ENCODE measurements at places on chromosomes 13 and 19.

- no peak for DNase-seq
Measured at GRCh38 chr13:91708558-91708957, 310.1 kb downstream of the GPC5 start.

DNA sequence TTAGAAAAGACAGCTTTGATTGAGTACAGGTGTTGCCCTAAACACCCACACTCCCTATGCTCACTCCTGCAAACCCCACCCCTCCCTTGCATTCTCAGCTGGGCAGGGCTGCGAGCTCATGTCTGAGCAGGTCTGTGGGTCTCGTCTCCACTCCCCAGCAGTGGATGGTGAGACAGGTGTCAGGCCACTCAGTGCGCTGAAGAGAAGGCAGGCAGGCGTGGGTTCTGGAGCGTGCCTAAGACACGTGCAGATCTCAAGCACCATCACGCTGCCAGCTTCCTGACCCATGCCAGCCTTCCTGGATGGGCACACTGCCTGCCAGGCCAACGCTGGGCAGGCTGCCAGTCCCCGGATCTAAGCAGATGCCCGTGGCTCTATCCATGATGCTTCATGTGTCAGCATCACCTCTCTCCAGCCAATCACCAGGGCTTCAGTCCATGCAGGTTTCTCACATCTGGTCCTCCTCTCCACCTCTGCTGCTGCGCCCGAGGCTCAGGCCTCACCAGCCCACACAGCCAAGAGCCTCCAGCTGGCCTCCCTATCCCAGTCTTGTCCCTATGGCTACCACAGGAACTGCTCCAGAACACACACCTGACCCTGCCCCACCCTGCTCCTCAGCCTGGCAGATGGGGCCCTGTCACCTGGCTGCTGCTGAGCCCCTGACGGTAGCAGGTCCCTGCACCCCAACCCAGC lies 42.6 kb downstream of the EPS15L1 start:
- DNase-seq, result no peak

DNA sequence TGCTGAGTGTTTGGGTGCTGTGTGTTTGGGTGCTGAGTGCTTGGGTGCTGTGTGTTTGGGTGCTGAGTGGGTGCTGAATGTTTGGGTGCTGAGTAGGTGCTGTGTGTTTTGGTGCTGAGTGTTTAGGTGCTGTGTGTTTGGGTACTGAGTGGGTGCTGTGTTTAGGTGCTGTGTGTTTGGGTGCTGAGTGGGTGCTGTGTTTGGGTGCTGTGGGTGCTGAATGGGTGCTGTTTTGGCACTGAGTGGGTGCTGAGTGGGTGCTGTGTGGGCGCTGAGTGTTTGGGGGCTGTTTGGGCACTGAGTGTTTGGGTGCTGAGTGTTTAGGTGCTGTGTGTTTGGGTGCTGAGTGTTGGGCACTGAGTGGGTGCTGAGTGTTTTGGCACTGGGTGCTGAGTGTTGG lies 48.5 kb upstream of the F7 start:
- no peak for DNase-seq

DNA sequence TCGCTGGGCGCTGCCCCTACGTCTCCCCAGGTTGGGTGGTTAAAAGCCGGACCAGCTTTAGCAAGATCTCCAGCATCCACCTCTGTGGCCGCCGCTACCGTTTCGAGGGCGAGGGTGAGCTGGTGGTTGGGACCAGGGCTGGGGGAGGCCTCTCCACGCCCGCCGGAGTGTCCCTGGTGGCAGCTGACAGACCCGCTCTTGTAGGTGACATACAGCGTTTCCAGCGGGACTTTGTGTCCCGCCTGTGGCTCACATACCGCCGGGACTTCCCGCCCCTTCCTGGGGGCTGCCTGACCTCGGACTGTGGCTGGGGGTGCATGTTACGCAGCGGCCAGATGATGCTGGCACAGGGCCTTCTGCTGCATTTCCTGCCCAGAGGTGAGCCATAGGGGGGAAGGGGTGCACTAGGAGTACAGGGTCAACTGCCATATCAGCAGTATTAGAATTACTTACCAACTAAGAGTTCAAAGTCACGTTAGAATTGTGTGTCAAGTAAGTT lies 1.1 kb downstream of the ATG4D start:
- DNase-seq, result no peak

DNA sequence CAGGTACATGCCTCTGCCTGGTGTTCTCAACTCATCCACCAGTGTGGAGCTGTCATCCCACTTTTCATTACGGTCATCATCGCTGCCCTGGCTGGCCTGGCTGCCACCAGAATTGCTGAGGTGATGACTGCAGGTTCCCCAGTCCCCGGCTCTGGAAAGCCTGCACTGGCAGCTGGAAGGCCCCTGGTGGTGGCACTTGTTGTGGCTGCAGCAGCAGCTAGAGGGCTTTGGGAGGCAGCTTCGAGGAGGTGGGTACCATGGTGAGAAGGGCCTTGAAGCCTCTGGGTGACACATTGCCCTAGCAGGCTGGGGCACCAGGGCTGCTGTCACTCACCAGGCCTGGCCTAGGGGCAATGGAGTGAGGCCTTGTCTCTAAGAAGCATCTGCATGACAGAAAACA lies 25.3 kb upstream of the ZNF14 start:
- no peak for DNase-seq

DNA sequence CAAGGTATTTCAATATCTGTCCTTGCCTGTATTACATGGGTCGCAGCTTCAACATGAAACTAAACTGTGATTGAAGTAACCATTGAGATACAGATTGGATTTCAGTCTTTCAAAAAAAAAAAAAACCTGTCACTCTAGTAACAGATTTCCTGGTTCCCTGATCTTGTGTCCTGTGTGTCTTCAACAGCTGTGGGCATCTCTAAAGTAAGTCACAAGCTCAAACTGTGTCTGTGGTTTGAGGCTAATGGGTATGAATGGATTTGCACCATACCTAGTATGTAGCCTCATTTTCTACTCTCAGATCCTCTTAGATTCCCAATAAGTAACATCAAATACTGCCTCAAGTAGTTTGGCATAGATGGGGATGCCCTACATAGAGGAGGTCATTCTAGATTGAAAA lies 300.1 kb downstream of the COG6 start:
- no peak for DNase-seq

GRCh38 chr13:41136396-41137031 lies 3.9 kb upstream of the KBTBD6 start:
- DNase-seq, result no peak

DNA sequence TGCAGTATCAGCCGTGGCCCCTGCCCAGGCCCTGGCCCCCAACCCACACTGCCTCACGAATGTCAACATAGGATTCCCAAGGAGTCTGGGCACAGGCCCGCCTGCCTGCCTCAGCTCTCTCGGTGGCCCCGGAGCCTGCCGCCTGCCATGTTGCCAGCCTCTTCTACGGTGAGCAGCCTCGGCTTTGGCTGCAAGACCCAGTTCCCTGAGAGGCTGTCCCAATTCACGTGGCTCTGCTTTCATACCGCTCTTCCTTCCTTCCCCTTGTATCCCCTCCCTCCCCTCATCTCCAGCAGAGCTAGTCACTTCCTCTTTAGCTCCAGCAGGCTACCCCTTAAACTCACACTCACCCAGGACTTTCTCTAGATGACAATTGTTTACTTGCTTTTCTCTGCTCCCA lies 42.7 kb downstream of the SERP2 start:
- no peak for DNase-seq

DNA sequence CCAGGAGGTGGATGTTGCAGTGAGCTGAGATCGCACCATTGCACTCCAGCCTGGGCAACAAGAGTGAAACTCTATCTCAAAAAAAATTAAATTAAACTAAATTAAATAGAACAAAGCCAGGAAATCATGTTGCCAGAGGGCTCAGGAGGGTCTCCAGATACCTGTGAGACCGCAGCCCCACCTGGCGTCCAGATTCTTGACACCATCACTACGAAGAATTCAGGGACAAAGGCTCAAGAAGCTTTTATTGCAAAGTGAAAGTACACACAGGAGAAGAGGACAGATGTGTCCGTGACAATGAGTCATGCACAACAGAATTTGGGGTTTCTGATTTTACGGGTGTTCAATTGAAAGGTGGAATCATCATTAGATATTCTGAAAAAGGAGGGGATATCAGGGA lies 76.6 kb downstream of the STOML3 start:
- DNase-seq, result no peak

DNA sequence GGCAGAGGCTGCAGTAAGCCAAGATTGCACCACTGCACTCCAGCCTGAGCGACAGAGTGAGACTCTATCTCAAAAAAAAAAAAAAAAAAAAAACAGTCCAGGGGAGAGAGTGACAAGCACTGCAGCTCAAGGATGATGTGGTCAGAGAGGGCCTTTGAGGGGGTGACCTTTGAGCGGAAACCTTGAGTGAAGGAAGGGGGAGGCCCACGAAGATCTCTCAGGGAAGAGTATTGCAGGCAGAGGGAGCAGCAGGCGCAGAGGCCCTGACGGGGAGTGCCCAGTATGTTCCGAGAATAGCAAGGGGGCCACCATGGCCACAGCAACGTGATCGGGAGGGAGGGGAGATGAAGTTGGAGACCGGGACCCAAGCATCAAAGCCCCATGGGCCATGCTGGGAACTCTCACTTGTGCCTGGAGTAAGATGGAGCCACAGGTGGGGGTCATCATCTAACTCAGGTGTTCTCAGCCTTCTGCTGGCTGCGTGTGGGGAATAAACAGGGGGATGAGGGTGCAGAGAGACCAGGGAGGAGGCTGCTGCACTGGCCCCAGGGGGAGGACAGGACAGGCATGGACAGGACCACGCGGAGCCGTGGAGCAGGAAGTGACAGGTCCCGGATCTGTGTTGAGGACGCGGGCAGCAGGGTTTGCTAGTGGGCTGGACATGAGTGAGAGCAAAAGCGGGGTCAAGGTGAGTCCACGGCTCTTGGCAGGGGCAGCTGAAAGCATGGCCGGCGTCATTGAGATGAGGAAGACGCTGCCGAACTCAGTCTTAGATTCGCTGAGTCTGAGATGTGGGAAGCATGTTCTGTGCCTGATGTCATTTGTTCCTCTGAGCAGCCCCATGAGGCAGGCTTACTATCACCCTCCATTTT lies 60.4 kb downstream of the DPF1 start:
- no peak for DNase-seq

GRCh38 chr19:38383743-38384142 lies 4.1 kb downstream of the GGN start:
- DNase-seq, result no peak

DNA sequence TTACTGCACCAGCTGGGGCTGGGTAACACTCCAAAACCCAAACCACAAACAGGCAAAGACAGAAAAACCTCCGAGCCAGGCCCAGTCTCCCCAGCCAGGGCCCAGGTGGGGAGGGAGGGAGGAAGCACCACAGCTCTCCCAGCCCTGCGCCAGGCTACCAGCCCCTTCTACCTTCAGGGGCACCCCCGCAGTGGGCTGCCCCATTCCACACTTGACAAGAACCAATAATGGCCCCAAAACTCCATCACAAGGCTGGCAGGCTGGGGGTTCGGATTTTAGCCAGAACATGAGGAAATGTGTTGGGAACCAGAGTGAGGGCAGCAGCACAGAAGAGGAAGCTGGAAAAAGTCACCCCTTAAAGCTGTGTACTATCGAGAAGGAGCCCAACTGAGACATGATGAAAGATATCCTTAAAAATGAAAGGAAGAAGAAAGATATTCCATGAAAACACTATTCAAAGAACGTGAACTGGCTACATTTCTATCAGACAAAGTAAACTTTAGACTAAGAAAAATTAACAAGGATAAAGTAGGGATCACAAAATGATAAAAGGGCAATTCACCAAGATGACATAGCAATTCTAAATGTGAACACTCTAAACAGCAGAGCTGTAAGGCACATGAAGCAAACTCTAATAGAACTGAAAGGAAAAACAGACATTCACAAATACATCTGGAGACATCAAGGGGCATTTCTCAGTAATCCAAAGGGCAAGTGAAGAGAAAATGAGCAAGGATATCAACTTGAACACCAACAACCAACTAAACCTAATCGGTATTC lies 12.9 kb downstream of the TUBGCP3 start:
- no peak for DNase-seq

DNA sequence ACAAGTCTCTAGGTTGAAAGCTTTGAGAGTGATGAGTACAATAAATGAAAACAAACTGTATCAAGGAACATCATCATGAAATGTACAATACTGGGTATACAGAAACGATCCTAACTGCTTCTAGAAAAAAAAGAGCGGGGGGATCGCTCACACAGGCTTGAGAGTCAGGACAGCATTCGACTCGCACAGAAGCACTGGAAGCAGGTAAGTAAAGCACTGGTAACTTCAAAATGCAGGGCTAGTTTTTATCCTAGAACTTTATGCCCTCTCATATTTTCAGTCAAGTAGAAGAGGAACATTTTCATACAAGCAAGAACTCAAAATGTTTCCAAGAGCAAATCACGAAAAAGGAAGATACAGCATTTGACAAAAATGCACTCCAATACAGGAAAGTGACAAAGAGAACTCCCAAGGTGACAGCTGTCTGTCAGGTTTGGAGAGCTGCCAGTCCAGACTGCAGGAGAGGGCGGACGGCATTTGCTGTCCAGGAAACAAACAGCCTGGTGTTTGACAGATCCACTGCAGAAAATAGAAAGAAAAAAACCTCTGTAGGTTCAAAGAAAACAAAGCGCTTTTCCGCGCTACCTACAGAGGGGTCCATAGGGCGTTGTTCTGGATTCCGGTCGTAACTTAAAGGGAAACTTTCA lies 58.2 kb upstream of the XPO4 start:
- no peak for DNase-seq

GRCh38 chr13:75123428-75123827 lies 358.5 kb downstream of the TBC1D4 start:
- no peak for DNase-seq

DNA sequence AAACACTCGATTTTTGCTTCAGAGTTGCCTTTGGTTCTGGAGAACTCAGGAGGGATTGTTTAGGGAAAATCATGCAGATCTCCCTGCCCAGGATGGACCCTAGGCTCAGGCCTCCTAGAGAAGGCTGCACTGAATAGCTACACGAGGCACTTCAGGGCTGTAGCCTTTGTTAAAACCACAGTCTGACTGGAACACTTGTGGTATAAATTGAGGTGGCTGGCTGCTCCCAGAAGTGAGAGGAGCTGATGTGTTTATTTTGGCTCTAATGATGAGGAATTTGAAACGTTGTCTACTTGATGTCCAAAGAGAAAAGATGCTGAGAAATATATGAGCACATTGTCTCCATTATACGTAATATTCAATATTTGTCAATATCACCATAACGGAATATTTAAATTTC lies 762.1 kb upstream of the ARGLU1 start:
- no peak for DNase-seq

DNA sequence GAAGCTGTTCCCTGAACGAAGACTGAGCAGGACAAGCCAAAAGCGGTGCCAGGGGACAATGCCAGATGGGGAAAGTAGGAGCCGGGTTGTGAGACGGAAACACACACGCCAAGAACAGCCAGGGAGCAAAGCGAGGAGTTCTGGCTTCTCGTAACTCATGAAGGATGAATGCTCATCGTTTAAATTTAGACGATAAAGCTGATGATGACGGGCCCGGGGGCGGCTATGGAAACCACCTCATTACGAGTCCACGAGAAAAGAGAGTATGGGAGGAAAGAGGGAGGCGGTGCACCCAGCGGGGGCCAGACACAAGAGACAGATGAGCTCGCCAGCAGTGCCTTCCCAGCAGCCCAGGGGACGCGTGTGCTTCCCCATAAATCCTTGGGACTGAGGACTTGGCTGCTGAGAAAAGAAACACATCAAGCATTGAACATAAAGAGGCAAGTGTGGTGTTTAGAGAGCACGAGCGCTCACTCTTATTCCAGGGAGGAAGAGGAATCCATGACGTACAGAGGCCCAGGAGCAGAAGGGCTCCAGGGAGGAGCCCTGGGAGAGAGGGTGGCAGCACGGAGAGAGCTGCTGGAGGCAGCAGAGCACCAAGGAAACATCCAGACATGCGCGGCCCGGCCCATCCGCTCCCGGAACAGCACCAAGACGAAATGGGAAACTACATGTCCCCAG lies 70.7 kb downstream of the EPS15L1 start:
- DNase-seq, result no peak

- no peak for DNase-seq
Measured at GRCh38 chr19:12969292-12969988, at the start of gene DAND5. DAND5 (plus strand) TSS chr19:12969576; CDS start chr19:12969661, 85 bp downstream.
